ENCODE measurements at places on chromosomes 5 and 9.

- no peak for DNase-seq
These were observed 139.7 kb downstream of the TLE1 start for GRCh38 chr9:81549500-81550206.

DNA sequence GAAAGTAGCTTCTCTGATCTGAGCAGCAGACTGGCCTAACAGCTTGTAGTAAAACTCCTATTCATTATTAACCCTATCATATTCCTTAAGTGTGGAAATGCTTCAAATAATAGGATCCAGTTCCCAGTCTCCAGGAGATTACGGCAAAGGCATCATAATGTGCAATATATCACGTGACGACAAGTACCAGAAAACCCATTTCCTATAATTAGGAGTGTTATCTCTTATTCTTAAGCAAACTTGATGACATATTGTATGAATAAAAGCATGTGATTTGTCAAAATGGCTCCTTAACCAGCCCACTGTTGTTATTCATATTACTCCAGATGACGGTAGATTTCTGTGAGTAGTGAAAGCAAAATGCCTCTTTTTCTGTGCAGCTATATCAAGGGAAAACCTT lies 2.9 kb downstream of the SV2C start:
- DNase-seq, result no peak

- no peak for DNase-seq
These were observed 286.0 kb upstream of the TUSC1 start for GRCh38 chr9:25964239-25964638.

- DNase-seq, result no peak
These were observed 56.5 kb downstream of the CAST start for GRCh38 chr5:96718635-96719077.

- DNase-seq, result no peak
These were observed 113.0 kb upstream of the GPR151 start for GRCh38 chr5:146628950-146629349.

GRCh38 chr5:14212838-14213237 lies 69.7 kb downstream of the TRIO start:
- DNase-seq, result no peak

- no peak for DNase-seq
These were observed 60.1 kb downstream of the PTPDC1 start for GRCh38 chr9:94144394-94144793.

GRCh38 chr9:95494416-95495371 lies 22.1 kb downstream of the PTCH1 start:
- DNase-seq, result peak; percentile 76

DNA sequence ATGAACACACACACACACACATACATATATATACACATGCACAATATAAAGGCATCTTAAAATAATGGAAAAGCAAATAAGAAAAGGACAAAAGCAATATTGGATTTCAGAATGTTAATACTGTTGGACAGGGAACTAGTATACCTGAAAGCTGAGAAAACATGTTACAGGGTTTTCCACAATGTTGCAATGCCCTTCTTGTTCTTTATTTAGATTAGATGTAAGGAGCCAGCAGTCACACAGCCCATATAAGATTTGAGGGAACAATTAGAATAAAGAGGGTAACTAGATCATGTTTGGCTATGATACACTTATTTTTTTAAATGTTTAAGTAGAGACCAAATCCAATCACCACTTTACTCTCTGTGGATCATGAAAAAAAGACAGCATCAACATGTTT lies 61.7 kb downstream of the SH3TC2 start:
- no peak for DNase-seq

DNA sequence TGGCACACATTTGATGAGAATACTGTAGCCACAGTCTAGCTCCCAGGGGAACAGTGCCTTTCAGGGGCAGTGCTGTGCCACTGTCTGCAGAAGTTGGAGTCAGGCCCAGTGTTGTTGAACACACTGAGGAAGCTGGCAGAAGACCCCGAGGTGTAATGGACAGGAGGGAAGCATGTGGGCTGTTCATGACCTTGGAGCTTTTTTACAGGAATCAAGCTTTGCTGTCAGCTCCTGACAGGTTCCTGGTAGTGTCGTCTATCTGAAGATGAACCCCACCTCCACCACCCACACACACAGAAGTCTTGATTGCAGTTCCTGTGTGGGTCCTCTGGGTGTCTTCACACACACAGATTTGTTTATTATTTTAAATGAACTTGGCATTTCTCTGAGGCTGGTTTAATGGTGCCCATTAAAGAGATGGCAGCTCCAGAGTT lies 40.3 kb upstream of the TNFAIP8 start:
- no peak for DNase-seq

DNA sequence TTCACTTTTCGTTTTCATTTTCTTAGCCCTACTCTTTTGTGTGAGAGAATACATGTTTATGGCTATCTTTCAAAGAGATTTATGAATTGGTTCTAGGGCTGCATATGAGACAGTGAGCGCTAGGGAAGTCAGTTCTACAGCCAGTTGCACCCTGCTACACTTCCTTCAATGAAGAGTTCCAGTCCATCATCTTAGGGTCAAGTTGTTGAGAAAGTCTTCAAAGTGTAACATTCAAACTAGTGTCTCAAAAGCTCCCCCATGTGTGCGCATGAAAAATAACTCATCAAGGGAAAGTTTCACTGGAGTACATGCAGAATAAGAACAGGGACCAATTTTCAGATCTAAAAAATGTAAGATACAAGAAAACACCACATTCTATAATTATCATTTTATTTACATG lies 317.2 kb downstream of the DEPDC1B start:
- no peak for DNase-seq

DNA sequence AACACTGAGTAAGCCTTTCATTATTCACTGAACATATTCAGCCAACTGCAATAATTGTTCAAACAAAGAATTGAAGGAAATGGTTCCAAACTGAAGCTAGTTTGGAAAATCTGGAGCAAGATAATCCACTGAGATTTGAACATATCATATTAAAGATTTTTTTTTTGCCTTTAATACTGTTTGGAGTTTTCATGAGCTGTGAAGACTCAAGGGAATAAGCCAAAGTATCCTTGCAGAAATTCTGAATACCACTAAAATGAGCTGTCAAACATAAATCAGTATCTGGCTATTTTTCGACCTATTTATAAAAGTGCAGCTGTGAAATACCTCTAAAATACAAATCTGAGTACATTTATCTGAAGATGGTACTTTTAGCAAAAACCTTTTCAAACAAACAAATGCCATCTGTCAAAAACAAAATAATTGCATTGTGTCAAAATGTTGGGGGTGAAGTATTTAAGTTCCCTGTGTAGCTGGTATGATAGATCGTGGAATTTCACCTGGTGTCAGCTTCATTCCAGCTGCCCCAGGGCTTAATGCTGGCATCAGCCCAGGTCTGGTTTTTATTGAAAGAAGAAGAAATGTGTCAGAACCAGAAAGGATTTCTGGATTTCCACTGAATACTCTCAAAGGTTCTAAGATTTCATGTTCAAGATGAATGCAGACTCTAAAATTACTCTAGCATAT lies 149.0 kb upstream of the GRAMD2B start:
- DNase-seq, result no peak

DNA sequence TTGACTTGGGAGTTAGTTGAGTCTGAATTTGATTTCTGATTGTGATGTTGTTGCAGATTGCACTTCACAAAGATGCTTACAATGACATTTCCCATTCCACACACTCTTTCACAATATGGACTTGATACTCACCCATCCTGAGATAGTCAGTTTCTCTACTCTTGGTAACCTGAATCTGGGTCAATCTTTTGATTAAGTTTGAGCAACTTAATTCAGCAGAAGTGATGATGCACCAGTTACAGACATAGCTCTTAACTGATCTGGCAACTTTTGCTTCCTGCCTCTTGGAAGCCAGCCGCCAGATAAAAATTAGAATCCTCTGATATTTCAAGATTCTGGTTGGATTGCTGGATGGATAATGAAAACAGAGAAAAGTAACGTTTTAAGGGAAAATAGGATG lies 79.7 kb upstream of the OSMR start:
- no peak for DNase-seq

- DNase-seq, result no peak
These were observed 105.7 kb downstream of the SPRY4 start for GRCh38 chr5:142219146-142219545.

GRCh38 chr5:9356351-9356825 lies 189.5 kb downstream of the SEMA5A start:
- DNase-seq, result no peak

All from activated effector memory CD4-positive, alpha-beta T cell treated with Interleukin-2 at 50 U/mL for 16 hours (primary cell).